ENCODE measurements at places on chromosomes 7 and 10. TPM values are rescaled to one million over a fixed set of nuclear protein-coding genes. Genes with fewer than 3 reads are reported as not detected.

Gene RPEL1
- 0.12 TPM for total RNA-seq

Gene PRPS1L1
- total RNA-seq = not detected

Gene PNLIPRP2
- total RNA-seq = not detected

Gene CUBN
- total RNA-seq = 0.65 TPM

Gene ACSM6
- not detected for total RNA-seq

Gene LRRC18
- total RNA-seq = not detected

Gene NAT16
- not detected for total RNA-seq

DNA sequence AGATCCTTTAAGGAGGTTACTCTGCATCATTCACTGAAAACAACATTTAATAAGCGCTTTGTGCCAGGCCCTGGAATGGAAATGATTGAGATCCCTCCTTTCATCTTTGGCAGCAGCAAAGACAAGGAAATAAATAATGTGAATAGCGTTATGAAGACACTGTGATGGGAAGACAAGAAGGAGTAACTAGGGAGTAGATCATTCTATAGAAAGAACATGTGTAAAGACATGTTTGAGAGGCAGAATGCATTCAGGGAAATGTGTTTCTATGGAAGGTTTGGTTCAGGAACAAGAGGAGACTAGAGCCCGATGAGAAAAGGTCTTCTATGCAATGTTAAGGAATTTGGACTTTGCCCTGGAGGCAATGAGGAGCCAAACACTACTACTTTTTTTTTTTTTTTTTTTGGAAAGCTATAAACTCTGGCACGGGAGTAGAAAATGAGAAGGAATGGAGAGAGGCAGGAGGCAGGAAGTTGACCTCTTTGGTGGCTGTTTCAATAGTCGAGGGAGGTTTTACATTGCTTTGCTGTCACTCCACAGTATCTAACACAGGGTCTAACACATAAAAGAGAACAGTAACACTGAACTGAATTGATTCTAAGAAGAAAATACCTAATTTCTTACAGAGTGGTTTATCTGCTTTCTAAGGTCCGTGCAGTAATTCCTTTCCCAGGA lies 44.9 kb downstream of the SMURF1 start:
- DNase-seq = no peak

- DNase-seq = no peak
Observed at GRCh38 chr7:119664601-119665000, 608.4 kb upstream of the KCND2 start.

DNA sequence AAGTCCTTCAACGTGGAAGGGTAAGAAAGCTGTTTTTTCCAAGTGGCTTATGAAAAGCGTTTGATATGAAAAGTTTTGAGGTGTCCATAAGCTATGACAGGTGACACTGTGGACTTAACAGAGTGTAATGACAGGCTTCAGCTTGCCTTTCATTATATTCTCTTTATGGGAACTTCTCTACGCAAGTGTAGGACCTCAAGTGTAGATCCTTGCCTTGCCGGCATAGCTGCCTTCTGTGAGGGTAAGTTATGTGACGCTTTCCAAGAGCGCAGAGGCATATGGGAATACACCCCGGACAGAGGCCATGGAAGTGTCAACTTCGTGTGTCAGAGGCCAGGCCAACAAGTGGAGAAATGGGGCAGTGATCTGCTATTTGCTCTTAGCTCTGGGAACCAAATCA lies 91.9 kb downstream of the GALNT11 start:
- no peak for DNase-seq

DNA sequence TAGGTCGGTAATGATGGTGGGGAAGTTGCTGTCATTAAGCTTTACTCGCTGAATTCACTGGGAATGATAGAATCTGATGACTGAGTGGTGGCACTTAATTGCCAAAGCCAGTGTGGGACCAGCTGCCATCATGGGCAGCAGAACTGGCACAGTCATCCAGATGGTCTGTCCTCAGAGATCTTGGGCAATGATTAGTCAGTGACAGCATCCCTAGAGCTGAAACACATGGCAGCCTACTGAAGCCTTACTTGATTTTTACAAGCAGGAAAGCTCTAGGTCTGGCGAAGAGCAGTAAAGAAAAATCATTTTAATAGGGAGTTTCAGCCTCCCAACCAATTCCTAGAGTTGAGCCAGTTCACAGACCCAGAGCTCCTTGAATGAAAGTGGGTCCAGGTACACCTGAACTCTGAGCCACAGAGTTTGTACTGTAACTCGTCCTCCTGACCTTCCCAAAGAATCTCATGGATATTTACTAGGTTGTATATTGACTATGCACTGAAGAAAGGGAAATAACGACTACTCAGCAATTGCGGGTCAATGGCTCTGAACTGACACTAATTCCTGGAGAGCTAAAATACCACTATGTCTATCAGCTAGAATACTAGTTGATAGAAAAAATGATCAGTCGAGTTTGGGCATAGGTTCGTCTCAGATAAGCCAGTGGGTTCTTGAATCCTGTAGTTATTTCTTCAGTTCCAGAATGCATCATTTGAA lies 4.4 kb upstream of the ASB13 start:
- DNase-seq = no peak

DNA sequence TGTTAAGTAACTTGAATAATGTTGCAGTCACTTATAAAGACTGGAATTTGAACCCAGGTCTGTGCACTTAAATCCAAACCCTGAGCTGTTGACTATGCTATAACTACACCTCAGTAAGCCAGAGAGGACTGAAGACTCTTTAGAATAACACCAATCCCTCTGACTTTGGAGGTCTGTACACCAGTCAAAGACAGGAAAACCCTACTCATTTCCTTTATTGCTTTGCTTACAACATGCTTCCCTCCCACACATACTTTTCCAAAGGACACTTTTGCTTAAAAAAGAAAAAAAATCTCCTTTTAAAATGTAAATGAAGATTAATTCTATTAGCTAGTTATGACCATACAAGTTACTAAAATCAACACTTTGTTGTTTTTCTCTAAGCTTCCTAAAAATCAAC lies 184.7 kb upstream of the KCTD7 start:
- DNase-seq = no peak

DNA sequence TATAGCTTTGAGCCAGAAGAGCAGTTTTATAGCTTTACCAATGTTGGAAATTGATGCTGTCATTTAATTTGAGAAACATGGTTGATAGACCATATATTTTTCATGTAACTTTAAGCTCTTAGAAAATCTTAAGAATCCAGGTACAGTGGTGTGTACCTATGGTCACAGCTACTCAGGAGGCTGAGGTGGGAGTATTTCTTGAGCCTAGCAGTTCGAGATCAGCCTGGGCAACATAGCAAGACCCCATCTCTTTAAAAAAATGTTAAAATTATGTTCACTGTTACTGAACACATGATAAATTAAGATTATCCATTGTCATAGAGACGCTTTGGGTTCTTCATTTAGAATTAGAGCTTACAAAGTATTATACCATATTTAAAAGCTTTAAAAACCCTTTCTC lies 18.2 kb downstream of the REEP3 start:
- DNase-seq = no peak

DNA sequence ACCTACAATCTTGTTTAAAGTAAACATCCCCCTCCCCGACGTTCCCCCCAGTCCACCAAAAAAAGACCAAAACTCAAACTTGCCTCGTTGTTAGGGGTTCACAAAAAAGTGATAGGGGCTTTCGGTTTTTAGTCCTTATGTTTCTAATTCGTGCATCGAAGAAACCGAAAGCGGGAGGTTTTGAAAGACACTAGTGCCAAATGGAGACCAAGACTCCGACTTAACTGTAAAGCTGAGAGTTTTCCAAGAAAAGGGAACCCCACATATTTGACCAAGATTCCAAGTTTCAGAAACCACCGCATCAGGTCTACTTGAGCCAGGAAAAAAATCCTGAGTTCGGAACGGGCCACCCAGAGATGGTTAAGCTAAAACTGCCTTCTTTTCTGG lies 534 bp downstream of the PSMA2 start:
- DNase-seq = no peak

GRCh38 chr10:109173937-109174336 lies 749.4 kb downstream of the XPNPEP1 start:
- DNase-seq = no peak

GRCh38 chr10:10758306-10758705 lies 259.4 kb upstream of the CELF2 start:
- DNase-seq = no peak

GRCh38 chr7:86928308-86928707 lies 131.1 kb downstream of the ELAPOR2 start:
- no peak for DNase-seq

GRCh38 chr7:105958012-105958411 lies 5.1 kb upstream of the CDHR3 start:
- DNase-seq = no peak

- no peak for DNase-seq
Observed at GRCh38 chr7:139671967-139672366, 105.8 kb downstream of the HIPK2 start.

- no peak for DNase-seq
Observed at GRCh38 chr10:32109603-32110002, 53.4 kb upstream of the KIF5B start.

- DNase-seq = no peak
Observed at GRCh38 chr7:27564881-27565482, 97.7 kb downstream of the HIBADH start.

DNA sequence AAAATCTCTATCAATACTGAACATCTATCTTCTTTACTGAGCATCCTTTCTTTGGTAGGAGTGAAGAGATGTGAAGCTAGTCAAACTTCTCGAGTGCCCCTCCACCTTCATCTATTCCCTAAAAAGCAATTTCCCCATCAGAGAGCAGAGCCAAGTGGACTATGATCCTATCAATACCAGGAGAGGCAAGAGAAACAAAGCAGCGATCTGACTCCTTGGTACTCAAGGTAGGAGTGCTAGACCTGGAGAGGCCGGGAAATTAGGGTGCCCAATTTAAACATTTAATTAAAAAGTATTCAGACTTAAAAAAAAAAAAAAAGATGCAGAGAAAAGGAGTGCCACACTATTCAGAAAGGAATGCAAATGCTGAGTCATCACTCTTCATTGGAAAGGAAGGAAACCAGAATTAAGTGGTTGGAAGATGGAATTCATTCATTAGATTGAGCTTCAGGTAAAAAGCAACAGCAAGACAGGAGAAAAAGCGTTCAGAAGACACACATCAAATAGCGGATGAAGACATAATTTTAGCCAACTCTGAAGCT lies 1.6 kb downstream of the TIAL1 start:
- DNase-seq = no peak

GRCh38 chr10:99926925-99927720 lies 82.6 kb downstream of the DNMBP start:
- DNase-seq = no peak

DNA sequence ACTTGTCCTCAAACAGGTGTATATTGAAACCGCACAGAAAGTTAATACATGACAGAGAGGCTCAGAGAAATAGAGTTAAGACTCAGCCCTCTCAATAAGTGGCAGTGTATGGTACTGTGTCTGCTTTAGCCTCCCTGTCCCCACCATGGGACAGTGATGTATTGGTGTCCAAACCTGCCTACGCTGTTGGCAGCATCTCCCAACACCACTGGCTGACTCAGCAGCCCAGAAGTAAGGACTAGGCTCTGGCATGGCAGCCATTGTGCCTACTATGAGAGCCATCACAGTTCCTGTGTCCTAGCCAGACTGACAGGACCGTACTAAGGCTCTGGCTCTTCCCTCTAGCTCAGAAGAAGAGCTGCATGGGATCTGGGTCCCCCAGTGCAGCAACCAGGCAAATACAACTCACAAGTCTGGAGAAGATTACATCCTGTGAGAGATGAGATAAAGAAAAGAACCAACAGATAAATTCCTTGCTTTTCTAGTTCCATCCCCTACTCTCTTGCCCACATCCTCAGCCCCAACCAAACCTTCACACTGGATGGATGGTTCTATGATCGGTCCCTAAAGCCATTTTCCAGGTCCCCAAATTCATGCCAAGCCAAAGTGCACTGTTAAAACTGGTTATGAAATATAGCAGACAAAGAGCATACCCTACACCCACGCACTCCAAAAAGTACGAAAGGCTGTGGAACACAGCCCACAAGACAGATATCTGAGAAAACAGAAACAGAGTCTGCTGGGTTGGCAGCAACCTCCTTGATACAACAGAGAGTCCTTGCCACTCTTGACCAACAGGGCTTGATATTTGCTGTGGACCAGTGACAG lies 44.1 kb upstream of the DMTF1 start:
- DNase-seq = no peak

- no peak for DNase-seq
Observed at GRCh38 chr7:134935701-134936100, 50.6 kb upstream of the AGBL3 start.

Measured in activated T-cell treated with anti-CD3 and anti-CD28 coated beads, Interleukin-2, amount 50 U/mL, for 72 hours (primary cell).